ENCODE measurements at places on chromosomes 3 and 15.
A peak's percentile ranks its signal among the peaks of the same experiment; 100 is the strongest.

DNA sequence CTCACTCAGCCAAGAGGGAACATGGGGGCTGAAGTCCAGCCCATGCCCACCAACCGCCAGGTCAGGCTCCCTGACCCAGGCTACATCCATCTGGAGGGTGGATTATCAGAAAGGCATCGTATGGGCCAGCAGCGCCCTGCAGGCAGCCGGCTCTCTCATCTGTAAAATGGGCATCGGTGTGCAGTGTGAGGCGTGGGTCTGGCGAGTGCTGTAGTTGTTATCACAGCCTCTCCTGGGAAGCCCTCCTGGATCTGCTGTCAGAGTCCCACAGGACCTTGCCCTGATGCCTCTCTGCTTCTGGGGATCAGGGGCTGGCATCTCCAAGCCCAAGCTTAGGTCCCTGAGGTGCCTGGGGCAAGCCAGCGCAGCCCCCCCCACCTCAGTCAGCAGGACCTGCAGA, 27.4 kb downstream of the CFAP100 start:
- no peak for DNase-seq

DNA sequence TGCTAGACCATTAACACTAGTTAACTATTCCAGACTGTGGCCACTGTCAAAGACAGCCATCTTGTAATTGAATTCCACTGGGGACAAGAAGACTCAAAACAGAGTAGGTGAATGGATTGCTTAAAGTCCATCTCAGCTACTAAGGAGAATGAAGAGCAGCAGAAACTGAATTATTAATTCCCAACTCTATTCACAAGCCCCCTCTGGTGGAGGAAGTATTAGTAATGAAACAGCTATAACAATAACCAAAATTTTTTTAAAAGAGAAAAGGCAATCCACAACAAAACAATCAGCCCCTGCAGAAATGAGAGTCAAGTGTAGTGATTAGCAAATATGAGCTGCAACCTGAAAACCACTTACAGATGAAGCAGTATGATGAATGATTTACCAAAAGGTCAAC, 302.8 kb downstream of the FHIT start:
- no peak for DNase-seq

- DNase-seq: no peak
Observed at GRCh38 chr3:13064159-13064868, 8.9 kb downstream of the IQSEC1 start.

DNA sequence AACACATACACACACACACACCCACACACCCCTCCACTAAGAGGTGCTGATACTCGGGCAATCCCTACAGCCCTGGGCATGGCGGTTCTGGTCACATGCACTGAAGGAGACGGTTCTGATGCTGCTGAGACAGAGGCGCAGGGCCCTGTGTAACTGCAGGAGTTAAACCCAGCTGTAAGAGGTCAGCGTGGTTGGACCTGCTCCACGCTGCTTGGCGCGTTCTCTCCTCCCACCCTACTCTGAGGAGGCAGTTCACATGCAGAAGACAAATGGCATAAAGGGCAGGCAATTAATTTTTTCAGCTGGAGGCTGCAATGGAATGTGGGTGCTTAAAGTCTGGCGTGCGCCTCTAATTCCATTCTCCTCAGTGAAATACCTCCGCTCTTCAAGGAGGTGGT, 35.2 kb downstream of the GRK7 start:
- no peak for DNase-seq

- no peak for DNase-seq
Observed at GRCh38 chr3:139006051-139006716, at the start of gene PRR23A. Gene PRR23A, minus strand, starts transcription at chr3:139006268. Its CDS starts 0 bp downstream, at chr3:139006268.

DNA sequence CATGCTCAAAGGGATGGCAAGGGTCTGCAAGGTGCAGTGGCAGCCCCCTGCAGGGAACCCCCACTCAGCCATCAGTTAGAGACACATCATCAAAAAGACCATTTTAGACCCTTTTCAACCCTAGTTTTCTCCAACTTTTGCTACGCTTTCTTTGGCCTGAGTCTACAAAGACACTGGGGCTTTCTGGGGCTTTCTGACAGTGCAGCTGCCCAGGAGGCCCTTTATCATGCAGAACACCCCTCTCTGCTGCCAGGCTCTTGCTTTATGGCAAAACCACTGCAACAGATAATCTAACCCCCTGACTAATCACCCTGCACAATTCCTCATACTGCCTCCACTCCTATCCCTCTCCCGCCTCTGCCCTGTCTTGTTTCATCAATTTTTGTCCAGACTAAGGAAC, 2.4 kb downstream of the NMNAT3 start:
- no peak for DNase-seq

DNA sequence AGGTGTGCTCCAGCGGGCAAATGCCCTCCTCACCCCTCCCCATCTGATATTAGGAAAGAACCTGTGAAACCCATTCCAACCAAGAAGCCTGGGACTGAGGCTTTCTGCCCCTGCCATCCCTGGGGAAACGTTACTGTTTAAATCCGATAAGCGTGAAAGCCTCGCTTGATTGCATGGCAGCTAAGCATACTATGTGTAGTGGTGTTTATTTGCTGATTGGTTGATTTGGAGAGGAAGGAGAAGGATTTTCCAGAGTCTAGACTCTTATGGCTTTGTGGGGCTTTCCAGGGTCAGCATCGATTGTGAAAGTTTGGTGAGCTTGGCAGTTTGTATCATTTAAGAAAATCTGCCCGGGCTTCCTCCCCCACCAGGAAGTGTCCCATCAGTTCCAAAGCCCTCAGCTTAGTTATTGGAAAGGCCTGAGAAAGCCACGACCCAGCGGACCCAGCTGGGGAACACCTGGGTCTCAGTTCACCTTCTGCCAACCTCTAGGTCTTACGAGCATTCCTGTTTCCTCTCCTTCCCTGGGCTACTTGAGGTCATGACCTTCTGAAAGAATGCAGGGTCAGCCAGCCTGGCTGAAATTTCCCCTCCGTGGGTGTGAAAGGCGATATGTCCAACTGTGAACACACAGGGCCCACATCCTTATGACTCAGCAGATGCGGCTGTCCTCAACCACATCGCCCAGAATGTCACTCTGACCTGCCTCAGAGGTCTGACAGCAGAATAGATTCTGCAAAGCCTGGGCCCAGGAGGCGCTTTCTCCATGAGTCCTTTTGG, 62.8 kb upstream of the HERC1 start:
- peak; percentile 17 for DNase-seq

DNA sequence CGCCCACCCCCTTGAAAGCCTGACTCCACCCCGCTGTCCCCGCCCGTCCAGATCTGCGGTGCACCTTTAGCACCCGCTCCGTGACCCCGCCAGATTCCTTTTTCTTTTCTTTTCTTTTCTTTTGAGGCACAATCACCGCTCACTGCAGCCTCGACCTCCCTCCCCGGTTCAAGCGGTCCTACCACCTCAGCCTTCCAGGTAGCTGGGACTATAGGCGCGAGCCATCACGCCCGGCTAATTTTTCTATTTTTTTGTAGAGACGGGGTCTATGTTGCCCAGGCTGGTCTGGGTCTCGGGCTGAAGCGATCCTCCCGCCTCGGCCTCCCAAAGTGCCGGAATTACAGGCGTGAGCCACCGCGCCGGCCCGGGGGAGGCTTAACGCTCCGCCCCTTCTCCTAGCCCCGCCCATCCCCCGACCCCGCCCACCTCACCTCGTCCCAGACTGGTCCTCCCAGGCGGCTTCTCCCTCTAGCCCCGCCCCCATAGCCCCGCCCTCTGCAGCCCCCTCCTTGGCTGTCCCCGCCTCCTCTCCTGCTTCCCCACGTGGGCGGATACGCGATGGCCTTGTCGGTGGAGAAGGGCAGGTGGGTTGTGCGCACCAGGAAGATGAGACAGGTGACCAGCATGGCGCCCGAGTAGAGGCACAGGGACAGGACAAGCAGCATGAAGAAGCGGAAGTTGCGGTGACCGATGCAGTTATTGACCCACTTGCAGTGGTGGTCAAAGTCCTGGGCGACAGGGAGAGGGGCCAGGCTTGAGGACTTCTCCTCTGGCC, 3.2 kb downstream of the ZDHHC19 start:
- DNase-seq: peak; percentile 41

DNA sequence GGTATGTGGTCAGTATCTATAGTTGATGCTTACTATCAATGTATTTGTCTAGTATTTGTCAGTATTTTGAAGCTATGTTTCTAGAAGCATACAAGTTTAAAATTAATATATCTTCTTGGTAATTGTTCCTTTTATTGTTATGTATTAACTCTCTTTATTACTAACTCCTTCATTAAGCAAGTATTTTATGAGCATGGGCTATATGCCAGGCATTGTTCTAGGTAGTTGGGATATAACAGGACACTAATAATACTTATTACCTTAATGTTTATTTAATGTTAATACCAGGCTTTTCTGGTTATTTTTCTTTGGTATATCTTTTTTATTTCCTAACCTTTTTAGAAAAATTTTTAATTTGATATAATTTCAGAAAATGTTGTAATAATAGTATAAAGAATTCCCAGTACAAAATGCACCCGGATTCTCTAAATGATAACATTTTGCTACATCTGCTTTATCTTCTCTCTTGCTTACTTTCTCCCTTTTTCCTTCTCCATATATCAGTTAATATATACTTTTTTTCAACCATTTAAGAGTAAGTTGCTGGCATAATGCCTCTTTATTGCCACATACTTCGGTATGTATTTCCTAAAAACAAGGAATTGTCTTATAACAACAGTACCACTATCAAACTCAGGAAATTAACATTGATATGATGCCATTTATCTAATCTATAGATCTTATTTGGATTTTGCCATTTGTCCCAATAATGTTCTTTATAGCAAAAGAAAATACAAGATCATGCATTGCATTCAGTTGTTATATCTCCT, 30.9 kb downstream of the LRRC49 start:
- no peak for DNase-seq

DNA sequence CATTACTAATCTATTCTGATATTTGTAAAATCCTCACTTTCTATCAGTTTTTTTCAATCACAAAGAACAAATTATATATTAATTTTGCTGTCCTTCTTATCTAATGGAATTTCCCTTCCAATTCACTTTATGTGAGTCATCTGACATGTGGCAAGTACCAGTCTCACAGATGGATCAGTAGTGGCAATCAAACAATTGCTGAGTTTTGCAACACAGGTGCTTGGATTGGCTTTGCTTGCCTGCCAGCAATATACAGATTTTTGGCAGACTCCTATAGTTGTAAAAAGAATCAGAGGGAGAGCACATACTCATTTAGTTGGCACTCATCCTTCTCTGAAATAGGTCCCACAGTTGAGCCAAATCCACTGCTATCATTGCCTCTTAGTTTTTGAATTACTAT, 83.7 kb downstream of the BCHE start:
- no peak for DNase-seq

- DNase-seq: no peak
Observed at GRCh38 chr3:145854499-145854898, 306.5 kb downstream of the PLOD2 start.

GRCh38 chr3:118080889-118081288, 953.8 kb downstream of the IGSF11 start:
- DNase-seq: no peak

DNA sequence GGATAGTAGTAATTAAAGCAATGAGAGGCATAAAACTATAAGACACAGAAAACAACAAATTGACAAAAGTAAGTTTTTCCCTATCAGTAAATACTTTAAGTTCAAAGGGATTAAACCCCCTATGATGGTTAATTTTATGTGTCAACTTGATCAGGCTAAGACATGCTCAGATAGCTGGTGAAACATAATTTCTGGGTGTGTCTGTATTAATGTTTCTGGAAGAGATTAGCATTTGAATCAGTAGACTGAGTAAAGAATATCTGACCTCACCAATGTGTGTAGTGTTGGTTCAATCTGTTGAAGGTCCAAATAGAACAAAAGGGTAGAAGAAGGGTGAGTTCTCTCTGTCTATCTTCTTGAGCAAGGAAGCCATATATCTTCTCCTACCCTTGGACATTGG, 283.3 kb upstream of the GRM7 start:
- no peak for DNase-seq
